ENCODE measurements at places on chromosomes 12 and 14. TPM values are rescaled to one million over a fixed set of nuclear protein-coding genes. Genes with fewer than 3 reads are reported as not detected.

GRCh38 chr12:81800298-81801148 is 41.4 kb upstream of the PPFIA2 start:
- no peaks in the 10 kb centered on the region for H3K27me3 ChIP-seq
- H3K27ac ChIP-seq, result no peak overlapping the region
- no peak overlapping the region for H3K4me3 ChIP-seq
- H3K4me1 ChIP-seq, result no peaks in the 10 kb centered on the region

- no peak overlapping the region for H3K27ac ChIP-seq
- DNase-seq, result no peak
- H3K36me3 ChIP-seq, result no peaks in the 10 kb centered on the region
- H3K4me1 ChIP-seq, result peaks cover 63% of the 10 kb centered on the region
- H3K27me3 ChIP-seq, result no peaks in the 10 kb centered on the region
These were observed 56.3 kb downstream of the SPPL3 start for GRCh38 chr12:120847814-120848213.

GRCh38 chr12:131159660-131160059 is 206.0 kb downstream of the ADGRD1 start:
- no peaks in the 10 kb centered on the region for H3K4me1 ChIP-seq
- peaks cover 83% of the 10 kb centered on the region for H3K27me3 ChIP-seq
- H3K27ac ChIP-seq, result no peak overlapping the region
- DNase-seq, result no peak

Gene PZP
- not detected for total RNA-seq

Gene GLI1
- total RNA-seq, result 0.54 TPM

DNA sequence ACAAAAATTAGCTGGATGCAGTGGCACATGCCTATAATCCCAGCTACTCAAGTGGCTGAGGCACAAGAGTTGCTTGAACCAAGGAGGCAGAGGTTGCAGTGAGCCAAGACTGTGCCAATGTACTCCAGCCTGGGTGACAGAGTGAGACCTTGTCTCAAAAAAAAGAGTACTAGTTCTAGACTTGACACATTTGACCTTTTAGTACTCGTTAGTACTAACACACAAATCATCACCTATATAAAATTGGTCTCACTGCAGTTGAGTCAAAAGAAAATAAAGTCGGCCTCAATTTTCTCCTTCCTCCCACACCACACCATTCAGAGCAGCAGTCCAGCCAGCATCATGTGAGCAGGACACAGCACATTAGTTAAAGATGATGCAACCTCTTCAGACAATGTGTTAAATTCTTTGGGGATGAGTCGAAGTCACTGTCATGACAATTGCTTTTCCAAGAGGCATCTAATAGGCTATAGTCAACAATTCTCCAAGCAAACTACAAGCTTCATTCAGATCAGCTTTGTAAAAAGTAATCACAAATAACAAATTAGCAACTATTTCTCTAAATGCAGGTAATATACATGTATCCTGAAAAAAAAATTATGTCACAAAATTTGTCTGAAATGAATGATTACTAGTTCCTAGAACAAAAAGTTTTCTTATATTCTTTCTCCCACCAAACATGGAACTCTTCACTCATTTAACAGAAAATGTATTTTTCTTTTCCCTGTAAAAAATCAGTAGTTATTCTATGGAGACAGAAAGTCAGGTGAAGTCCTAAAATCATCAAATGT is 55.6 kb downstream of the CLIP1 start:
- DNase-seq, result no peak
- no peaks in the 10 kb centered on the region for H3K27me3 ChIP-seq
- peak overlapping the region; percentile 56 for H3K27ac ChIP-seq
- peaks cover 39% of the 10 kb centered on the region for H3K36me3 ChIP-seq

Gene PTPRR
- 39.1 TPM for total RNA-seq

DNA sequence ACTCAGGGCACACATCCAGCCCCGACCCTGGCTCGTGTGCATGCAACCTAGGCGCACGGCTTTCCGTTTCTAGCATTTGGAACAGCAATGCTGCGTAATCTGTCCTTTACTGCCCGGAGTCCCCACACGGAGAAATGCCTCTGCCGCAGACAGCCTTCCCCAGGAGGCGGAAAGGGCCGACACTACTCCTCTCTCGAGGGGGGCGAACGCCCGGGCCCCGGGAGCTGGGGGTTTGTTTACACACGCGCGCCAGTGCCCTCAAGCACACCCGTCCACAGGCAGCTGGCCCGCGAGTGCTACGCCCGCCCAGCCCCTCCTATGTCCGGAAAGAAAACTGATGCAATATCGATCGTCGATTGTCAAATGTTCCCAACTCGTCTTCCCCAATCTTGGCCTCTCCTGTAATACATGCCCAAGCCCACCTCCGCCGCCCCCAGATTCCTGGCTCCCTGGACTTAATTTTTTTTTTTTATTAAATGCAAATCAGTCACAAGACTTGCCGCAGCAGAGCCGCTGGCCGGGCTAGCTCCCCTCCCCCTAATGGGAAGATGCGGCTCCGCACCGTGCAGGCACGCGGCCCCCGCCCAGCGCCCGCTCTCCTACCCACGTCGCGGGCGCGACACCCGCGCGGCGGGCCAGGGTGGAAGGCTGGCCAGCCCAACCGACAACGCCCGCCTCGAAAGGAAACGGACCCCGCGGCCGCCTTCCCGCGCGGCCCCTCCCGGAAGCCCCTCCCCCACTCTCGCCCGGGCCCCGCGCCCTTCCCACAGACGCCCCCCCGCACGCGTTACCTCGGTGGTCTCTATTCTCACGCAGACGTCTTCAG is 642 bp downstream of the SLC38A2 start:
- peaks cover 70% of the 10 kb centered on the region for H3K36me3 ChIP-seq
- peak overlapping the region; percentile 88 for H3K4me3 ChIP-seq
- peak; percentile 53 for DNase-seq
- H3K27me3 ChIP-seq, result no peaks in the 10 kb centered on the region
- peak overlapping the region; percentile 87 for H3K27ac ChIP-seq

DNA sequence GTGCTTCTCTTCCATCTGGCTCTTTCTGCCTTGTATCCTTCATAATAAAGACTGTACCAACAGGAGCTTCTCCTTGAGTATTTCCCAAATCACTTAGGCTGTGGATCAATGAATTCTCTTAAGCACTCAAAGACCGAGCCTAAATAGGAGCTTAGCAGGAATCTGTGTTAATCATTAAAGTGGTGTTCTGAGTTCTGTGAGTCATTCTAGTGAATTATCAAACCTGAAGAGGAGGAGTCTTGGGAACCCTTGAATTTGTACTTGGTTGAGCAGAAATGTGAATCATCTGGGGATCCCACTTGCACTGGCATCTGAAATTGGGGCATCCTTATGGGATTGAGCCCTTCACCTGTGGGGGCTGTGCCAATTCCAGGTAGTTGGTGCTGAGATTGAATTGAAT is 946.2 kb downstream of the BCL11B start:
- DNase-seq, result no peak
- peaks cover 6% of the 10 kb centered on the region for H3K4me1 ChIP-seq
- H3K4me3 ChIP-seq, result peak overlapping the region; percentile 34
- H3K27ac ChIP-seq, result no peak overlapping the region
- H3K27me3 ChIP-seq, result no peaks in the 10 kb centered on the region

GRCh38 chr14:69331206-69331605 is 66.9 kb downstream of the ERH start:
- no peaks in the 10 kb centered on the region for H3K36me3 ChIP-seq
- no peak overlapping the region for H3K4me3 ChIP-seq
- DNase-seq, result no peak
- H3K4me1 ChIP-seq, result no peaks in the 10 kb centered on the region
- H3K27ac ChIP-seq, result no peak overlapping the region

DNA sequence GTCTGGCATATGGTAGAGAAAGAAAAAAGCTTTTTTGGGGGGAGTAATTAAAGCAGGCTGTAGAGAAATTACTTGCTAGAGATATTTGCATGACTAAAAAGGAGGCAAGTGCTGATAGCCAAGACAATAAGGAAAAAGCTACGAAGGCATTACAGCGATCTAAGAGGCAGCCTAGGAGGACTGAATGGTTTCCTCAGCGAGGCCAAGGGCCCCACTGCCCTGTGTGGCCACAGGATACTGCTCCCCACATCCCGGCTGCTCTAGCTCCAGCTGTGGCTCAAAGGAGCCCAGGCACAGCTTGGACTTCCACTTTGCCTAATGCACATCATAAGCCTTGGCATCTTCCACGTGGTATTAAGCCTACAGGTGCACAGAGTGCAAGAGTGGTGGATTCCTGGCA is 53.6 kb downstream of the LRRIQ1 start:
- no peaks in the 10 kb centered on the region for H3K36me3 ChIP-seq
- peaks cover 8% of the 10 kb centered on the region for H3K4me1 ChIP-seq
- no peak for DNase-seq

DNA sequence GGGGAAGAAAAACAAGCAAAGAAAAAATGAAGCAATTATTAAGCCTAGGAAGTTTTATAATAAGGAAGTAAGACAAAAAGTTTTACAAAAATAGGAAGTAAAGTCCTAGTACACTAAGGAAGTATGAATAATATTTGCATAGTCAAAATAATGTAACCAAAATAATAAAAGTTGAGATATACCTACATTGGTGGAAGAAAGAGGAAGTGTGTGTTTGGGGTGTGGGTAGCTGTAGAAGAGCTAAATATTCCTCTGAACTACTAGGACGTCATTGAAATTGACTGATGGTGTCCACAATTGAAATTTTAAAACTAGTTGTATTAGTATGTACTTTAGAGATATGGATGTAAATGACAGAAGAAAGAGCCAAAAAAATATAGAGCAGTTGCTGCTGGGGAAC is 228.4 kb upstream of the OTX2 start:
- H3K36me3 ChIP-seq, result no peaks in the 10 kb centered on the region
- H3K27me3 ChIP-seq, result peaks cover 64% of the 10 kb centered on the region
- H3K4me3 ChIP-seq, result no peak overlapping the region
- H3K27ac ChIP-seq, result no peak overlapping the region

GRCh38 chr12:124650912-124651311 is 83.5 kb upstream of the NCOR2 start:
- H3K4me3 ChIP-seq, result no peak overlapping the region
- DNase-seq, result no peak
- H3K4me1 ChIP-seq, result peaks cover 23% of the 10 kb centered on the region

Gene GPR162
- not detected for total RNA-seq

DNA sequence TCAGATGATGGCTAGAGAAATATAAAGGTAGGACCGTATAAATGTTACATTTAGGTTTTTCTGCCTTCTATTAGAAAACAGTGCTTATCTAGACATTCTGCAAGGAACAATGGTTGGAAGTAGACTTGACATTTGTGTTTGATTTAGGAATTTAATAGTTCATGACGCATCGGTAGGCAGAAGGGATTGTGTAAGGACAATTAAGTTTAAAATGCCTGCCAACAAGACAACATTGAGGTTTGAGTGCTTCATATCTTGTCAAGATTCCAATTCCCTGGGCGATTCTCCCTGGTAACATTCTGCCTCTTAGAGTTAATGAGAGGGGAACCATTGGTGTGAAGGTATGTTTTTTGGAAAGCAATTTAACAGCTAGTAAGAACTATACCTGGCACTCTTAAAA is 186.8 kb upstream of the RBM19 start:
- H3K4me1 ChIP-seq, result no peaks in the 10 kb centered on the region
- H3K27ac ChIP-seq, result no peak overlapping the region
- no peak overlapping the region for H3K4me3 ChIP-seq
- no peaks in the 10 kb centered on the region for H3K27me3 ChIP-seq
- DNase-seq, result no peak
- H3K36me3 ChIP-seq, result no peaks in the 10 kb centered on the region

GRCh38 chr14:33742166-33742565 is 208.7 kb downstream of the EGLN3 start:
- H3K36me3 ChIP-seq, result no peaks in the 10 kb centered on the region
- no peak for DNase-seq
- H3K27ac ChIP-seq, result no peak overlapping the region
- H3K27me3 ChIP-seq, result peaks cover 47% of the 10 kb centered on the region
- no peak overlapping the region for H3K4me3 ChIP-seq

DNA sequence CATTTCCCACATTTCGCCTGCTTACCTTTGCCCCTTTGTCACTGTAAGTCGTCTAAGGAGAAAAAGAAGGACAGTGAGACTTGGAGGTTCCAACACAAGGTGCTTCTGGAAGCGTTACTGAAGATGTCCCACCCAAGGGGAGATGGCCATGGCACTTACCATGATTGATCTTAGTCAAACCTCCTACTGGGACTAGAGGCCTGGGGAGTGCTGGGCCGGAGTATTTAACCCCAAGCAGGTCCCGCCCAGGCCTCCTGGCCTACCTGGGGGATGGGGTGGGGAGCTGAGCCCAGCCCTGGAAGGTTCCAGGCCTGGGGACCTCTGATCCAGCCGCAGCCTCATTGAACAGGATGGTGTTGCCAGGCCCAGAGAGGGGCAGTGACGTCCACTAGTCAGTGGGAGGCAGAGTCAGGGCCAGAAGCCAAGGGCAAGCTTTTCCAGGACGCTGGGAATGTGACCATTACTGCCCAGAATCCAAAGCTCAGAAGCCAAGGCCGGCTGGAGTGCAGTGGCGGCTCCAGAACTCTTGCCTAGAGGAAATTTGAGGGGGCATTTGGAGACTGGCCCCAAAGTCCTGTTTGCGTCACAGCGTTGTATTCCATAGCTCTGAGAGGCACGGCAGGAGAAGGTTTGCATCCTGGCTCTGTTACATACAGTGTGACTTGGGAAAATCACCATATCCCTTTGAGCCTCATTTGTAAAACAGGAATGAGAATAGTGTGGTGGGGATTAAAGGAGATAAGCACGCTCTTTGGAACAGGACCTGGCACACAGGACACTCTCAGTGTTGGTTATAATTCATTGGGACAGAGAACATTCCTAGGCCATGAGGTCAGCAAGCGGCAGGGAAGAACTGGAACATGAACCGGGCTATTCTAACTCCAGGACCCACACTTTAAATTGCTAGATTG is at the start of gene HPD:
TSS of gene HPD (minus strand) at position 198 of the 911 bp plus-strand sequence. CDS start at position 162, 36 bp downstream.
- H3K4me3 ChIP-seq, result no peak within 1 kb of the TSS
- DNase-seq, result no peak
- H3K36me3 ChIP-seq, result no peaks in the 10 kb centered on the region
- no peaks in the 10 kb centered on the region for H3K4me1 ChIP-seq
- no peak within 1 kb of the TSS for H3K27ac ChIP-seq

- DNase-seq, result no peak
- peaks cover 8% of the 10 kb centered on the region for H3K4me1 ChIP-seq
- H3K27ac ChIP-seq, result no peak overlapping the region
- H3K36me3 ChIP-seq, result no peaks in the 10 kb centered on the region
- no peaks in the 10 kb centered on the region for H3K27me3 ChIP-seq
These were observed 24.4 kb upstream of the SERPINA4 start for GRCh38 chr14:94536836-94537235.

- H3K36me3 ChIP-seq, result peaks cover 17% of the 10 kb centered on the region
These were observed 40.9 kb downstream of the CCDC85C start for GRCh38 chr14:99562856-99563748.

- H3K27ac ChIP-seq, result no peak overlapping the region
- H3K36me3 ChIP-seq, result peaks cover 24% of the 10 kb centered on the region
- no peaks in the 10 kb centered on the region for H3K4me1 ChIP-seq
These were observed 32.5 kb downstream of the STX2 start for GRCh38 chr12:130806574-130806973.
